ENCODE measurements at places on chromosomes 16 and 17. TPM values are rescaled to one million over a fixed set of nuclear protein-coding genes. Genes with fewer than 3 reads are reported as not detected.

The PPL gene
- 2.6 TPM for total RNA-seq

The PIK3R6 gene
- not detected for total RNA-seq

The RRAD gene
- under 0.01 TPM for total RNA-seq

The KCNJ12 gene
- total RNA-seq, result 0.33 TPM

The PLA2G10 gene
- not detected for total RNA-seq

The PTX4 gene
- total RNA-seq, result 0.19 TPM

The SLC16A13 gene
- total RNA-seq, result 2.0 TPM

The TBC1D16 gene
- 67.3 TPM for total RNA-seq

The EVI2B gene
- total RNA-seq, result 1.2 TPM

The ESRP2 gene
- total RNA-seq, result 0.29 TPM

The ST6GALNAC1 gene
- total RNA-seq, result not detected

The CCDC154 gene
- total RNA-seq, result 0.10 TPM

The CCL22 gene
- not detected for total RNA-seq

The CHCT1 gene
- not detected for total RNA-seq

The IL17C gene
- total RNA-seq, result 0.33 TPM

The KRT9 gene
- not detected for total RNA-seq

The PIK3R5 gene
- not detected for total RNA-seq

The TMEM114 gene
- not detected for total RNA-seq

The CPPED1 gene
- 42.5 TPM for total RNA-seq

The TBC1D3E gene
- not detected for total RNA-seq

The ACSM2A gene
- not detected for total RNA-seq

The CCT6B gene
- 1.1 TPM for total RNA-seq

The TMC8 gene
- 0.38 TPM for total RNA-seq

The SCGB1C2 gene
- total RNA-seq, result not detected

The HSF4 gene
- total RNA-seq, result 1.3 TPM

The OMG gene
- not detected for total RNA-seq

The KIF1C gene
- total RNA-seq, result 123 TPM

The SDK2 gene
- total RNA-seq, result not detected

The WSB1 gene
- 391 TPM for total RNA-seq

The FOXC2 gene
- 3.1 TPM for total RNA-seq

The NOXO1 gene
- not detected for total RNA-seq

The SKAP1 gene
- total RNA-seq, result 0.65 TPM

All from vein endothelial cell (primary cell).